IPS DF 19.7 (cell line): ENCODE measurements at places on chromosomes 6 and 20.

GRCh38 chr6:27332692-27333641, 20.9 kb upstream of the POM121L2 start:
- no peak for DNase-seq

DNA sequence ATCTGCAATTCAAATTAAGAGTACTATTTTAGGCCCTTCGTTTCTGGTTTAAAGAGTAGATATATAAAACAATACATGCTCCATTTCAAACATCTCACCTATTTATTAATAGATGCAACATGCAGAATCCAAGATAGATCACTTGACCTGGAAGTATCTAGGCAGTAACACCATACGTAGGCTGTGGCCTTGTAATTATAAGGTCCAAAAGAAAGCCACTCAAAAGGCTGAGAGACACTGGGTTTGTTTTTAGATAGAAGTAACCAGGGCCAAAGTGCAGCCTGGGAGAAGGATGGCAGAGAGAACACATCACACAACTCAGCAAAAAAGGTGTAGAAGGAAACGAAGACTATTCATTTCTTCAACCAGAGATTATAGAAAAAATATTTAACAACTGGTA, 8.4 kb upstream of the GFOD1 start:
- DNase-seq: no peak

DNA sequence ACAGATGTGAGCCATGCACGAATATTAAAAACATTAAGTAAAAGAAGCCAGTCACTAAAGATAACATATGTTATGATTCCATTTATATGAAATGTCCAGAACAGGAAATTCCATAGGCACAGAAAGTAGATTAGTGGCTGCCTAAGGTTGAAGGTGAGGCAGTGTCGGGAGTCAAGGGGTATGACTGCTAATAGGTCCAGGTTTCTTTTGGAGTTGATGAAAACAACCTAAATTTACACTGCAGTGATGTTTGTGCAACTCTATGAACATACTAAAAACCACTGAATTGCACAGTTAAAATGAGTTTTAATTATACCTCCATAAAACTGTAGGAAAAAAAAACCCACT, 14.4 kb downstream of the SRPK1 start:
- no peak for DNase-seq

DNA sequence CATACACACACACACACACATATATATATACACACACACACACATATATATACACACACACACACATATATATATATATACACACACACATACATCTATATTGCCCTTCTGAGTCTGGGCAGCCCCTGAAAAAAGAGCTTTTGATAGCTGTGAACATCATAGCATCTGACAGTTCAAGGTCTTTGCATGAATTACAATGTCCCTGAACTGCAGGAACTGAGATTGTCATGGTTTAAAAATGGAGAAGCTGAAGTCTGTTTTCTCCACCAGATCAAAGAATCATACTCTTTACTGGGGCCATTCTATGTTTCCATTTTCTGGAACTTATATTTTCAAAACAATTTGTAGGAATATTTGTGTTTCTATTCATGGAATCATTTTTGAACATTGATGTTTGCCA, 189.8 kb downstream of the ZDHHC14 start:
- no peak for DNase-seq

DNA sequence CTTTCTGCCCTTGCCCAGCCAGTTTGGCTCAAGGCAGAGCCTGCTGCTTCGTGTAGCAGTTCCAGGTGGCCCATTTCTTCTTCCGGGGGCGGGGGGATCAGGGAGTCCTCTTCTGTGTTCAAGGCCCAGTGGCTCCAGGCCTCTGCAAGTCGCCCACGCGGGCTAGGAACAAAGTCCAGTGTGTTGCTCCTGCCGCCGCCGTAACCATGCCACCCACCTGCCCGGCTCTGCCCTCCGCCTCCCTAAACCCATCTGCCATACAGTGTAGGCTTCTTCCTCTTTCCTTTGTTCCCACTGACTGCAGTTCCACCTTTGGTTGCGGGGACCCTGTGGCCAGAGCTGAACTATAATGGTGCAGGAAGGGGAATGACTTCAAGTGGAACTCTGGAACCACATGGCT, 43.9 kb upstream of the SRF start:
- no peak for DNase-seq
